ENCODE measurements at places on chromosomes 11 and 22.

- no peak for DNase-seq
These were observed 91.8 kb downstream of the FEZ1 start for GRCh38 chr11:125404157-125404810.

DNA sequence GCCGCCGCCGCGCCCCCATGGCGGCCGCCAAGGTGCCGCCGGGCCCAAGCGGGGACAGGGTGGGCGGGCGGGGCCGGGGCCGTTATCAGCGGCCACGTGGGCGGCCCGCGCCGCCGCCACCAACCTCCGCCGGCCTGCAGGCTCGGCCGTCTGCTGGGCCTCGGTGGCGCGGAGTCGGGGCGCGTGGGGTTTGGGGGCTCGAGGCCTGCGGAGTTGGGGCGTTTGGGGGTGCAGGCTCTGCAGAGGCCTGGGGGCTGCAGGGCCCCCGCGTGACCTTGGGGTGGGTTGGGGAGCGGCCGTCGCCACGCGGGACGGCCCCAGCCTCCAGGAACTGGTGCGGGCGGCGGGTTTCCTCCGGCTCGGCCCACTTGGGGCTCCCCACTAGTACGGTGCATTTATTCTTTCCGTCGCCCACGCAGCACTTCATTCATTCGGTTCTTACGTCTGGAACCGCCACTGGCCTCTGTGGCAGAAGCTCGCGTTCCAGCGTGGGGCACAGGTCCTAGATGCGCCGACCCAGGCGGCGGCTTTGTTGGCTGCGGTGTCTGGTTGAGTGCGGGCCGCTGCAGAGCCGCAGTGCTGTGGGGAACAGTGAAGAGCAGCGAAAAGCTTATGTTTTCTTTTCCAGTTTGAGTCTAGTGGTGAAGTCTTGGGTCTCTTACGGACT is 740 bp upstream of the TRMT2A start:
- DNase-seq = no peak

DNA sequence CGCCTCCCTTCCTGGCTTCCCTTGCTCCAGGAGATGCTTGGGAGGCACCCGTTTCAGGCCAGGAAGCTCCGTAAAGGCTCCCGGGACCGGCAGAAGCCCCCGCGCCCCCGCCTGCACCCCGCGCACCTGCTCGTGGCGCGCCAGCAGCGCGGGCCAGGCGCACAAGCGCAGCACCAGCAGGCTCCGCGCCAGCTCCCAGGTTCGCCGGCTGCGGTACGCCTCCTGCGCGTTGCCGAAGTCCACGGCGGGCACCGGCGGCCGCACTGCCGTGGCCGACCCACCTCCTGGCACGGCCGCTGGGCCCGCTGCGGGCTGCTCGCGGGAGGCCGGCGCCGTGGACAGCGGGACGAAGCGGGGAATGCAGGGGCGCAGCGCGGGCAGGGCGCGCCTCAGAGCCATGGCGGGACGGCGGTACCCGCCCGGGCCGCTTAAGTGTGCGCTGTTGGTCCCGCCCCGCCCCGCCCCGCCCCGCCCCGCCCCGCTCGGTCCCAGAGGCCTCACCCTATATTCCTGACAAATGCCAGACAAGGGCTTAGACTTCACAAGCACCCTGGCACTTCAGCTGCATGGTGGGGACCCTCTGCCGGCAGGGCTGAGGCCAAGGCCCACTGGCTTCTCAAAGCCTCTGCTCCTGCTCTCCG is at the start of gene PRODH:
PRODH (minus strand) TSS at position 405 of the 641 bp plus-strand sequence; CDS start at position 399, 6 bp downstream.
- no peak for DNase-seq

GRCh38 chr11:45683271-45684058 is 18.0 kb upstream of the CHST1 start:
- DNase-seq = peak; percentile 36

- no peak for DNase-seq
These were observed 33.3 kb downstream of the ME3 start for GRCh38 chr11:86639137-86639536.

- no peak for DNase-seq
These were observed 44.2 kb downstream of the LMO1 start for GRCh38 chr11:8219257-8220021.

GRCh38 chr22:38879108-38879729 is 7.2 kb upstream of the CBX6 start:
- no peak for DNase-seq

DNA sequence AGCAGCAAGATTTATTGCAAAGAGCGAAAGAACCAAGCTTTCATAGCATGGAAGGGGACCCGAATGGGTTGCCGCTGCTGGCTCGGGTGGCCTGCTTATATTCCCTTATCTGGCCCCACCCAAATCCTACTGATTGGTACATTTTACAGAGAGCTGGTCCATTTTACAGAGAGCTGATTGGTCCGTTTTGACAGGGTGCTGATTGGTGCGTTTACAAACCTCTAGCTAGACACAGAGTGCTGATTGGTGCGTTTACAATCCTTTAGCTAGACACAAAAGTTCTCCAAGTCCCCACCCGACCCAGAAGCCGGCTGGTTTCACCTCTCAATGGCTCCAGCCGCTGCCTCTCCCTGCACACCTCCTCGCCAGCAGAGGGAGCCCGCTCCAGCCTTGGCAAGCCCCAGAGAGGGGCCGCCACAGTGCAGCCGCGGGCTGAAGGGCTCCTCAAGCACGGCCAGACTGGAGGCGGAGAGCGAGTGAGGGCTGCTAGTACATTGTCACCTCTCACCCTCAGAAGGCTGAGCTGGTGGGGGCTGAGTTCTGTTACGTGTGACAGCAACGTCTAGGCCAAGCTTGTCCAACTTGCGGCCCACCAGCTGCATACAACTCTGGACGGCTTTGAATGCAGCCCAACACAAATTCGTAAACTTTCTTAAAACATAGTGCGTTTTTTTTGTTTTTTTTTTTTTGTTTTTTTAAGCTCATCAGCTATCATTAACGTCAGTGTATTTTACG is 8.7 kb downstream of the PTH start:
- no peak for DNase-seq

DNA sequence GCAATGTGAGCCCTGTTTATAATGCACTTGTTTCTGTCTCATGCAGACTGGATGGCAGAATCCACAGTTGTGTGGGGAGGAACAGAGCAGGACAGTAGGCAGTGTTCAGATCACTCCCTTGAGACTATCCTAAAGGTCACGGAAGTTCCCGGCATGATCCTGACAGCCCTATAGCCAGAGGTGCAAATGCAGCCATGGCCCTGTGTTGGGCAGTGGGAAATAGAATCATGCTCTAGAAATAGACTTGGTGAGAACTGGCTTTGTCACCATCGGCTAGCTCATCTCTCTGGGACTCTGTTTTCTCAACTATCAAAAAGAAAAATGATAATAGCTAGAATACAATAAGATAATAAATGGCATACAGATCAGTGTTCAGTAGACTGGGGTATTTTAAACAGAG is 123.2 kb downstream of the FEZ1 start:
- DNase-seq = no peak

DNA sequence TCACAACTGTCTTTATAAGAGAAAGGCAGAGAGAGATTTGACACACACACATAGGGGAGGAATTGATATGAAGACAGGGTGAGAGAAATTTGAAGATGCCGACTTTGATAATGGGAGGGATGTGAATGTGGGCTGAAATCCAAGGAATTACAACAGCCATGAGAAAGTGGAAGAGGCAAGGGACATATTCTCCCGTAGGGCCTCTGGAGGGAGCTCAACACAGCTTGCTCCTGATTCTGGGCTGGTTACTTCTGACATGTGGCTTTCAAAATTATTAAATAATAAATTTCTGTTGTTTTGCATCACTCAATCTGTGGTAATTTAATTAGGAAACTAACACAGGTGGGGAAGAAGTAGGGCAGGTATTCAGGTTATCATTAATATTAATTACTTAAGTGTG is 282.9 kb downstream of the LUZP2 start:
- no peak for DNase-seq

DNA sequence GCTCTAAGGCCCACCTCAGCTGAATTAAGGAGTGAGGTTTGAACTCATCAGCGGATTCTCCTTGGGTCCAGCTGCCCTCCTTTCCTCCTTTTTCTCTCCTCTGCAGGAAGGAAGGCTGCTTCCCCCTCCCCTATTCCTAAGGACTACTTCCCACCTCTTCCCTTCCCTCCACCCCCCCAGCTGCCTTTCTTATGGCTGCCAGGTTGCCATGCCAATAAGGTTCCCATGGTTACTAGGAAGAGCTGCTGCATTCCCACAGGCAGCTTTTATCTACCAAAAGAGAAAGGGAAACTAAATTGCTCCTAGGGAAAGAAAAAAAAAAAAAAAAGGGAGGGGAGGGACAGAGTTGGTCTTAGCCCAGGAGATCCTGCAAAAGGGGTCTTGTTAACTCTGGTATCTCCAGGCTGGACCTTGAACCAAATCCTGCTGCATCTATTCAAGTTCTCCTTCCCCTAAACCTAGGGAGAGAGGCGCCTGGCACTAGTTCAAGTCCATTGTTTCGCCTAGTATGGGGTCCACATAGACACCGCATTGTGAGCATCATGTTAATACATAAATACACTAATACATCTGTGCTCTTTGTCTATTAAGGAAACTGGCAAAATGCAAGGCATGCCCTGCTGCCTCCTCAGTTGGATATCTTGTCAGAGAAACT is 21.2 kb upstream of the FEZ1 start:
- DNase-seq = no peak

DNA sequence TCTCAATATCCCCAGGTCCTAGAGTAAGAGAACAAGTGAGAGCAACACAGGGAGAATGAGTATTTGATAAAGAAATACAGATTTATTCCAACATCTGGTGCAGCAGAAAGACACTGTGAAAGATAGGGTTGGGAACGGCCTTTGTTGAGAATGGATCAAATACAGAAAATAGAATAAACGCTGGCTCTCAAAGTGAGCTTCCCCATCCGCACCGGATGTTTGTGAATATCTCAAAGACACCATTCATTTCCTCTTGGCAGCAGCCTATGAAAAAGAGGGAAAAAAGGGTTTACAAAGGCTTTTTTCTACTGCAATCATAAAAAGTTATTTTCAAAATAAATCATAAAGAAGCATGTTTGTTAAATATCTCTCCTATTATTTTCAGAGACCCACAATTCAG is 279.3 kb downstream of the CASP12 start:
- DNase-seq = no peak

GRCh38 chr11:86615487-86615886 is 56.9 kb downstream of the ME3 start:
- no peak for DNase-seq

- no peak for DNase-seq
These were observed 303.9 kb downstream of the CASP12 start for GRCh38 chr11:104594228-104594958.

- DNase-seq = no peak
These were observed 389.4 kb upstream of the CADM1 start for GRCh38 chr11:115893461-115894099.

GRCh38 chr11:103883291-103883690 is 153.1 kb upstream of the DDI1 start:
- DNase-seq = no peak

GRCh38 chr11:60938500-60938899 is 13.5 kb downstream of the SLC15A3 start:
- no peak for DNase-seq

- DNase-seq = no peak
These were observed 792.0 kb downstream of the KCNA4 start for GRCh38 chr11:29224739-29225384.

DNA sequence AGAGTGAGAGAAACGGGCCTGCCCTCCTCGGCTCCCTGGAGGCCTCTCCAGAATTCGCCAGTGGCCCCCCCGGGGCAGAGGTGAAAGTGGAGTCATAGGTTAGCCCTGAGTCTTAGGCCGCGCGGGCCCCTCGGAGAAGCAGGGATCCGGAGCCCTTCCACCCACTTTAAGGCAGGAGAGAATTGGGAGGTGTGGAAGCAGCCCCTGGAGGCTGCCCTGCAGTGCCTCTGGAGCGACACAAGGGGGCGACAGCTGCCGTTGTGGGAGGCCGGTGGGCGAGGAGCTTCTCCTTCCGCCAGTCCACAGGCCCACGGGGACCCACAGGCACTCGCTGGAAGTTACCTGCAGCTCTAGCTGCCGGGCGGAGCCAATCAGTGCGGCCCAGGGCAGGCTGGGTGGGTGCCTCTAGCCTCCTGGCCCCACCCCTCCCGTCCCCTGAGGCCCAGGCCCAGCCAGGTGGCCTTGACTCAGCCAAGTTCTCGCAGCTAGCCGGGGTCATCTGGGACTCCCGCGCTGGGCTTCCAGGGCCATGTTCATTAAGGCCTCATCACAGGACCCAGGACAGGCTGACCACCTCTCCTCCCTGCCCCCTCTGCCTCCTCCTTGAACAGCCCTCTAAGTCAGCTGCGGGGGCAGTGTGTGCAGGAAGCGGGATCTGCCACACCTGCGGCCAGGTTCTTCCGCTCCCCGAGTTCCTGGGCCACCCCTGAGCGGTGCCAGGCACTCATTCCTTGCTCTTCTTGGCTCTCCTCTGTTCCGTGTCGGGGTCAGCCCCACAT is 5.0 kb downstream of the DGKZ start:
- DNase-seq = no peak

DNA sequence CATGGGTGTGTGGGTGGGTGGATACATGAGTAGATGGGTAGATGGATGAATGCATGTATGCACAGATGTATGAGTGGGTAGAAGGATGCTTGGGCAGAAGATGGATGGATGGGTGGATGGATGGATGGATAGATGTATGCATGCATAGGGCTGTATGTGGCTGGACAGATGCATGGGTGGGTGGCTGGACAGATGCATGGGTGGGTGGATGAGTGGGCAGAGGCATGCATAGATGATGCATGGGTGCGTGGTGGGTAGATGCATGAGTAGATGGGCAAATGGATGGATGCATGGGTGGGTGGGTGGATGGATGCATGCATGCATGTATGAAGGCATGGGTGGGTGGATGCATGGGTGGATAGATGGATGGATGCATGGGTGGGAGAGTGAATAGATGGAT is 6.8 kb upstream of the CD248 start:
- no peak for DNase-seq

DNA sequence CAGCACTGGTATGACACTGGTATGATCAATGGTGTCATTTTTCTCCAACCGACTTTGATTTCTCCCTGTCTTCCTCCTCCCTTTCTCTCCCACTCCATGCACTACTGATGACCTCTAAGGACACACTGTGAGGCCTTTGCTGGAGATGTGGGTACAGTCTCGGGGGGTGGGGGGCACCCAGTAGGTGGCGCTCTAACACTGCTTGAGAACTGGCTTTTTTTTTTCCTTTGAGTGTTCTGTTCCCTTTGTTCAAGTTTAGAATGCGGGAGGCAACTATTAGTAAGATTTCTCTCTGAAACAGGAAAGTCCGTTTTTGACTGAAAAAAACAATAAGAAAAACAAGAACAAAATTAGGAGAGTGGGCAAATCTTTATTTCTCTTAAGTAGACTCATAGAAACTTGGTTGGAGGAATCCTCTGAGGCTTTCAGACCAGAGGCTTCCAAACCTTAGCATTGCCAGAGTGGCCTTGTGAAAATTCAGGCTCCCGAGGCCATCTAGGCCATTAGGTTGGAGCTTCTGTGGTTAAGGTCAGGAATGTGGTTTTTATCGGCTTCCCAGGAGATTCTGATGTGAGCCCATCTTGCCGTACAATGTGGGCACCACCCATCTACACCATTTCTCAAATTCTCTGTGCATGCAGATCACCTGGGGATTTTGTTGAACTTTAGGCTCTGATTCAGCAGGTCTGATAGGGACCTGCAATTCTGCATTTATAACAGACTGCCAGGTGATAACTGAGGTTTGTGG is 43.2 kb downstream of the PANX1 start:
- DNase-seq = no peak

Data from left renal cortex interstitium (tissue), 4 donors.